Tibial artery (tissue), 4 donors: ENCODE measurements at places on chromosomes 5 and 9.

DNA sequence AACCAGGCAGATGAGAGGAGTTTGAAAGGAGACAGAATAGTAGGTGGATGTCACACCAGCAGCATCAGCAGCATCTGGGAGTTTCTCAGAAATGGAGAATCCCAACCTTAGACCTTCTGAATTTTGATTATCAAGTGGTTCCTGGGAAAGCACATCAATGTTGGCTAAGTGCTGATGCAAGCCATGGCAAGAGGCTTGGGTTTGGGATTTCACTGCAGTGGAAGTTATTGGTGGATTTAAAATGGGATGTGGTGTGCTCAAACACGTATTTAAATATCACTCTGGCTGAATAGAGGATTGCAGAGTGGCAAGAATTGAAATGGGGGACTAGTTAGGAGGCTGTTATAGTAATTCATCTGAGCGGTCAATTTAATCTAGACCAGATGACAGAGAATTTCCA is 387.8 kb upstream of the WWC1 start:
- no peak overlapping the region for H3K27ac ChIP-seq
- peaks cover 12% of the 10 kb centered on the region for H3K27me3 ChIP-seq
- no peak overlapping the region for H3K4me3 ChIP-seq
- H3K4me1 ChIP-seq, result no peaks in the 10 kb centered on the region
- no peak for DNase-seq

- no peak overlapping the region for H3K4me3 ChIP-seq
- H3K36me3 ChIP-seq, result peaks cover 24% of the 10 kb centered on the region
- DNase-seq, result no peak
- H3K4me1 ChIP-seq, result no peaks in the 10 kb centered on the region
- H3K27ac ChIP-seq, result no peak overlapping the region
Measured at GRCh38 chr5:34957321-34957720, 28.0 kb downstream of the DNAJC21 start.

DNA sequence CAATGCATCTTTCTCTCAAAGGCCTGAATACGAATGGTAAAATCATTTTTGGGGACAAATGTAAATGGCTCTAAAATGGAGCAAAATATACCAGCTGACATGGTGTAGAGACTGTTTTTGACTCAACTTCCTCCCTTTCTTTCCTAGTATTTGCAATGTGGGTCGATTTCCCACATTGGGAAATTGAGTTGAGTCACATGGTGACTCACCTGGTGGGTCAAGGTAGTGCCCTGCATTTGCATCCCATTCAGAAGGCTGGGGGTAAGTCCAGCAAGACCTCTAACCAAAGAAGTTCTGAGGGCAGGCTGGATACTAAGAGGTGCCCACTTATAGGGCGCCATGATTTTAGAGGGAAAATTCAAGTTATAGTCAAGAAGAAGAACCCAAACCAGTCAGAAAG is 179.6 kb upstream of the MPDZ start:
- no peak overlapping the region for H3K4me3 ChIP-seq
- no peak overlapping the region for H3K27ac ChIP-seq
- no peaks in the 10 kb centered on the region for H3K36me3 ChIP-seq
- DNase-seq, result no peak

GRCh38 chr9:93287189-93287552 is 103.2 kb downstream of the WNK2 start:
- no peak overlapping the region for H3K4me3 ChIP-seq
- DNase-seq, result no peak
- no peaks in the 10 kb centered on the region for H3K4me1 ChIP-seq
- no peak overlapping the region for H3K27ac ChIP-seq
- no peaks in the 10 kb centered on the region for H3K36me3 ChIP-seq

DNA sequence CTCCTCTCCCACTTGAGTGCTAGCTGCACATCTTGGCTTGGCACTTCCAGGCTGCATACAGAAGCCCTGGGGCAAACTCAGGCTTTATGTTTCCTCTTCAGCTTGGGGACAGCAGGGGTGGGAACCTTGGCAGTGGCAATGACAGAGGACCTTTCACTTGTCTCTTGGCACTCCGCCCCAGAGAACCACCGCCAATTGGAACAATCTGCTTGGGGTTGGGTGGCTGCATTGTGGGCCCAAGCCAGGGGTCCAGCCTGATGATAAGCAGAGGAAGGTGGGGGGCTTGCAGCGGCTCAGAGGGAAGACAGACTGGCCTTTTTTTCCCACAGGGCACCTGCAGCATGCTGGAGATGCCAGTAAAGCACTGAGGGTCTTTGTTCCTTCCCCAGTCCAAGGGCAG is 179.0 kb upstream of the NMUR2 start:
- no peak overlapping the region for H3K4me3 ChIP-seq
- no peak overlapping the region for H3K27ac ChIP-seq
- no peaks in the 10 kb centered on the region for H3K27me3 ChIP-seq
- H3K36me3 ChIP-seq, result no peaks in the 10 kb centered on the region
- no peaks in the 10 kb centered on the region for H3K4me1 ChIP-seq
- DNase-seq, result no peak

DNA sequence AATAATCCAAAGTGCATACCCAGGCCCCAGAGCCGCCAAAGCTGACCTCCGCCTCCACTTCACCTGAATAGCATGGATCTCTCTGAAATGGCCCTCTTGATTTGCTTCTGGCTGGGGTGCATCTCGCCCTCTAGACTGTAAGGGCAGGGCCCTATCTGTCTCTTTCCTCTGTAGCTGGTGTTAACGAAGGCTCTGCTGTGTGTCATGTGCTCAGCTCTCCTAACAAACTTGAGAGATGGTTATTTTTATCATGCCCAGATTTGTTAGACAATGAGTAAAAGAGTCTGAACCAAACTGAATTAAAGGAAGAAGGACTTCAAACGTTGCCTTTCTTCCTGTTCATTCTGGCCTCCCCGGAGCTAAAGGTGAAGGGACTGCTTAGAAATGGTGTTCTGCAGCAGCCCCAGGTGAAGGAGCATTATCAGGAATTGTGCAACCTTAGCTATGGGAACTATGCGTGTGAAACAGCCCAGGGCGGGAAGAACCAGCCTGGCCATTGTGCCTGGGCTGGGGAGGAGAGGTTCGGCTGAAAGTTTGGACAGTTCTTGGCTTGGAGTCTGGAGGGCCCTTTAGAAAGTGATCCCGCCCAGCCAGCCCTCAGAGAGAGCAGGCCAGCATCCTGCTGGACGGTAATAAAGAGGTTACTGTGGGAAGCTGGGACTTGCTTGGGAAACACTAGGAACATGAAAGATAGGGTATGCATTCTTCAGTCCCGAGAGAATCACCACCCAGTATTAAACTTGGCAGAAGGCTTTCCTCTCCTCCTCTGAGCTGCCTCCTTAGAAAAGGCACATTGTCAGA is 73.5 kb downstream of the WWC1 start:
- H3K4me3 ChIP-seq, result no peak overlapping the region
- H3K4me1 ChIP-seq, result no peaks in the 10 kb centered on the region
- no peaks in the 10 kb centered on the region for H3K36me3 ChIP-seq
- H3K27ac ChIP-seq, result no peak overlapping the region
- H3K27me3 ChIP-seq, result peaks cover 7% of the 10 kb centered on the region
- DNase-seq, result peak; percentile 47

DNA sequence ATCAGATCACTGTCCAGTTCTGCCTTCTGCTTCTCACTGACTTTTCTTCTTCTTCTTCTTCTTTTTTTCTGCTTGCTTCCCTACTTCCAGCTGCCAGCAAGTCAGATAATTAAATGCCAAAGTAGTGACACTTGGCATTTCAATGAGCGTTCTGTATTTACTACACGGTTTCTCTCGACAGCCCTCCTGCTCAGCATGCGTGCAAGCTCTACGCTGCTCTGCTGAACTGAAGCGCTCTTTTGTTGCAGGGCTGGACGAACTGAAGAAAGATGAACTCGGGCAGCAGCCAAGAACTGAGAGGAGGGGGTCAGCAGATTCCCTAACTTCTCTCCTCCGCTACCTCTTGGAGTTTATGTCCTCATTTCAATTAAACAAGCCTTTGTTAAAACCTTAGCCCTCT is 319.1 kb downstream of the GLIS3 start:
- DNase-seq, result no peak
- H3K27ac ChIP-seq, result no peak overlapping the region
- no peak overlapping the region for H3K4me3 ChIP-seq
- no peaks in the 10 kb centered on the region for H3K36me3 ChIP-seq

DNA sequence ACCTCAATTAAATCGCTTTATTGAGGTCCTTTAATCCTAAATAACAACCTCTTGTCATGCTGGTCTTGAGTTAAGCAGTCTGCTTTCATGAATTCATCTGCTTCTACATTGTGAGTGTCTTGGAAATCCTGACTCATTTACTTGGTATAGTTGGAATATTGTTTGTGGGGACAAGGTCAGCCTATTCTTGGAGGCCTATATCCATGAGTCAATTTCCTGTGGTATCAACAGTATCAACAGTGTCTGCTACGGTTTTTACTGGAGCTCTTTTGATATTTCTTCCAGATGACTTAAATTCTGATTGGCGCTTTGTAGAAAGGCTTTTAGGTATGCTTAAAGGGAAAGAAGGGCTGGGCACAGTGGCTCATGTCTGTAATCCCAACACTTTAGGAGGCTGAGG is 71.2 kb upstream of the PARP8 start:
- no peaks in the 10 kb centered on the region for H3K4me1 ChIP-seq
- no peak for DNase-seq
- no peak overlapping the region for H3K27ac ChIP-seq
- H3K4me3 ChIP-seq, result no peak overlapping the region
- no peaks in the 10 kb centered on the region for H3K27me3 ChIP-seq
- H3K36me3 ChIP-seq, result no peaks in the 10 kb centered on the region

DNA sequence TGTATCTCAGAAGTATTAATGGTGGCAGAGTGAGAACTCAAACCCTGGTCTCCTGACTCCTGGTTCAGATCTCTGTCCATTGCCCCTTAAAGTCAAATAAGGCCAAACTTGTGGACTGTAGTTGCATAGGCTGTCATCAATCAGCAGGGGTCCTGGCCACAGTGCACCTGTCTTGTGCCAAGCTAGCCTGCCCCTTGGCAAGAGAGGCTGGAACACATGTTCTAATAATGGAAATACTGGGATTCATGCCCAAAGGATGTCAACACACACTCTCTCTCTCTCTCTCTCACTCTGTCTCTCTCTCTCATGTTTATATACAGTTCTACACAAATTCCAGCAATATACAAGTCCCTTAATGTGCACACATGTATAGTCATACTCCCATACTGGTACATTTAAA is 44.3 kb downstream of the GLRA1 start:
- DNase-seq, result no peak
- no peaks in the 10 kb centered on the region for H3K36me3 ChIP-seq
- peaks cover 4% of the 10 kb centered on the region for H3K4me1 ChIP-seq
- no peak overlapping the region for H3K4me3 ChIP-seq
- H3K27ac ChIP-seq, result no peak overlapping the region

GRCh38 chr9:131503626-131504465 is 1.1 kb downstream of the POMT1 start:
- H3K36me3 ChIP-seq, result no peaks in the 10 kb centered on the region
